Stimulated activated CD4-positive, alpha-beta T cell treated with anti-CD3 and anti-CD28 coated beads, Interleukin-1b, Interleukin-23, amount 100 ng/mL, for 1 hour (primary cell): ENCODE measurements at places on chromosomes 7 and 10.
A peak's percentile ranks its signal among the peaks of the same experiment; 100 is the strongest.

- no peak for DNase-seq
Observed at GRCh38 chr7:130009848-130010688, 41.1 kb downstream of the ZC3HC1 start.

DNA sequence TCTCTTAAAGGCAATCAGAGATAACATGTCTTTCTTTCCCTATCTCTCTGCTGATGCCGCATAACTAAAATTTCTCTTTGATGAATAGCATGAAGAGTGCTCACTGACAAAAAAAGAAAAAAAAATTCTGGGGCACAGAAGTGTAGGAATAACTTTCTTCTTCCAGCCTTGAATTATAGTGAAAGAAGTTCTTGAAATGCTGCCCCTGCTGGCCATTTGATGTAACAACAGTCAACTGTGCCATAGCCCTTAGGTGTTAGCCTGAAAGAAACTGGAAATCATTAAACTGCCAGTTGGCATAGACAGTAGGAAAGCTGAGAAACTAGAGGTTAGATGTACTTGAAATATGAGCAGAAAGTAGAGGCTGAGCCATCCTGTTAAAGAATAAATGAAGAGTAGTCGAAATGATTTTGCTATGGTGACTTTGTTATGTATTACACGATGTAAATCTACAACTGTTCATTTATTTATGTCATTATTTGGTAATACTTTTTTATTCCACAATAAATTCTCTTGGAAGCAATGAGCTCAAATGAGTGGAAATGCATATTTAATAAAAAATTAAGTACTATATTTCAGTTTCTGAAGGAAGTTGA is 48.3 kb upstream of the FAM171A1 start:
- DNase-seq = no peak

DNA sequence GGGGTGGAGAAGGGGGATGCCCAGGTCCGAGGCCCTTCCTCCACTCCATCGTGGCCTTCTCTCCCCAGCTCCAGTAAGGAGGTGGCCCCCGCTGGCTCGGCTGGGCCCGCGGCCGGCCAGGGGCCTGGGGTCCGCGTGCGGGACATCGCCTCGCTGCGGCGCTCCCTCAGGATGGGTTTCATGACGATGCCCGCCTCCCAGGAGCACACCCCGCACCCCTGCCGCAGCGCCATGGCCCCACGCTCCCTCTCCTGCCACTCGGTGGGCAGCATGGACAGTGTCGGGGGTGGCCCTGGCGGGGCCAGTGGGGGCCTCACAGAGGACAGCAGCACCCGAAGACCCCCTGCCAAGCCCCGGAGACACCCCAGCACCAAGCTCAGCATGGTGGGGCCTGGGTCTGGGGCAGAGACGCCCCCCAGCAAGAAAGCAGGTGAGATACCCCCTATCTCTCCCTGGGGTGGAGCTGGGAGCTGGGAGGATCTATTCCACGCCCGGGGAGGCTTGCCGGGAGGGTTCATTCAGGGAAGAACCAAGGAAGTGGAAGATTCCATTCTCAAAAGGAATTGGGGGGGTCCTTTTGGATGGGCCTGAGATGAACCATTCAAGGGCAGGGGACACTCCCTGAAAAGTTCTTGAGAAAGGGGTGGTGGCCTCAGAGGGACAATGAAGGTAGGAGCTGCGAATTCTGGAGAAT is 3.2 kb downstream of the NYAP1 start:
- no peak for DNase-seq

GRCh38 chr10:103280031-103280430 is 3.1 kb downstream of the INA start:
- no peak for DNase-seq

DNA sequence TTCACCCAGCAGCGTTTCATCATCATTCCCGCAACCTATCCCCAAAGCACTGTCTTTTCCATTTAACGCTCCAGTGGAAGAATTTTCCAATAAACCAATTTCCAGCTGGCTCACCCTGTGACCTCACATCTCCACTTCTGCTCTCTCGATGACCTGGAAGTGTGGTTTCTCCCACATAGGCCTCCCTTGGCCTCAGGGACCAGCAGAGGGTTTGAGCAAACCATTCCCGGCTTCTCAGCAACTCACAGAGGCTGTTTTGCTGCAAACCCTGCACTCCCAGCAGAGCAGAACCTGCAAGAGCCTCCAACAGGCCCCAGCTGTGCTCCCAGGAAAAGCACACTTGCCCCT is 523.0 kb upstream of the FOXK1 start:
- no peak for DNase-seq

- no peak for DNase-seq
Observed at GRCh38 chr10:103802637-103803353, 52.6 kb downstream of the SH3PXD2A start.

GRCh38 chr10:100985336-100985735 is 2.0 kb downstream of the MRPL43 start:
- DNase-seq = no peak

DNA sequence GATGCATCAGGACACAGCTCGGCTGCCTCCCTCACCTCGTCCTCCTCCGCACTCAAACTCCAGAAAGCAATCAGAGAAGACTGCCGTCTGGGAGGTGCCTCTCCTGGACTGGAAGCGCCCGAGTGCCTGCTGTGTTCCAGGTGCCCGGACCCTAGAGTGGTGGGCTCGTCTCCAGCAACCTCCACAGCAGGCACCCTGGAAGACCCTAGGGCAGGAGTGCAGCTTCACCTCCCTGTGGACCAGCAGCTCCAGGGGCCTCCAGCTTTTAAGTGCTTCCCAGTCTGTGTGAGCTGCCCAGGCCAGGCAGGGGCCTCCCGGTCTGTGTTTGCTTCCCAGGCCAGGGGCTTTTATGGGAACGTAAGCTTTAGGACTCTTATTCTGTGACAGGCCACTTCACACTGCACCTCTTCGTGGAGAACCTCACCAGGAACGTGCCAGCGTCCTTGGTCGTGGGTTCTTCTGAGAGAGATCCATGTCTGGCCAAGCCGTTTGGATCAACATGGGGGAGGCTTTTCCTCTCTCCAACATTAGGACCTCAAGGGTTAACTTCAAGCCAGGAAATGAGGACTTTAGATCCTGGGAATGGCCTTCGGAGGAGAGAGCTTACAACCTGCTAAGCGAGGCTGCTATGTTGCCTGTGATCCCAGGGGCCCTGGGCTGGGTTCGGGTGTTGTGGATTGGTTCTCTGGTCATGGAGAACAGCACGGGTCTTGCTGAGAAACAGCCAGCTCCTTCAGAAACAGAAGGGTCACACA is 5.9 kb upstream of the PWWP2B start:
- DNase-seq = no peak

- no peak for DNase-seq
Observed at GRCh38 chr7:98788966-98789365, 80.8 kb downstream of the TMEM130 start.

GRCh38 chr10:10798102-10798863 is 219.4 kb upstream of the CELF2 start:
- DNase-seq = no peak

DNA sequence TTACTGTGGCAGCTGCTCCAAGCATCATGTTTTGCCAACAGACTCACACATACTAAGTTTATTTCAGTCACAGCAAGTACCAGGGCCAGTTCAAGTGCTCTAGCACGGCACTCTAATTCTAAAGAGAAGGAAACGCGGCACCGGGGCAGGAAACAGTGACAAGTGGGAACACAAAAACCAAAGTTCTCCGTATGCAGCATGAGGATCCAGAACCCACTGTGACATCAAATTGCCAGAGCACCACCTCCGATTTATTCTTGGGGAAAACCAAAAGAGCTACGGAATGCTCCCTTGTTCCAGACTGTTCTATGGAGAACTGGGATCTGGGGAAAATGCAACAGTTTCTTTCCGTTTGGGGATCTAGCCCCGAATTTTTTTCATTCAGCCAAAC is 448 bp upstream of the PTER start:
- DNase-seq = no peak

GRCh38 chr7:131620673-131621609 is 64.5 kb upstream of the PODXL start:
- no peak for DNase-seq

GRCh38 chr10:101646364-101646763 is 48.6 kb downstream of the FBXW4 start:
- DNase-seq = no peak

DNA sequence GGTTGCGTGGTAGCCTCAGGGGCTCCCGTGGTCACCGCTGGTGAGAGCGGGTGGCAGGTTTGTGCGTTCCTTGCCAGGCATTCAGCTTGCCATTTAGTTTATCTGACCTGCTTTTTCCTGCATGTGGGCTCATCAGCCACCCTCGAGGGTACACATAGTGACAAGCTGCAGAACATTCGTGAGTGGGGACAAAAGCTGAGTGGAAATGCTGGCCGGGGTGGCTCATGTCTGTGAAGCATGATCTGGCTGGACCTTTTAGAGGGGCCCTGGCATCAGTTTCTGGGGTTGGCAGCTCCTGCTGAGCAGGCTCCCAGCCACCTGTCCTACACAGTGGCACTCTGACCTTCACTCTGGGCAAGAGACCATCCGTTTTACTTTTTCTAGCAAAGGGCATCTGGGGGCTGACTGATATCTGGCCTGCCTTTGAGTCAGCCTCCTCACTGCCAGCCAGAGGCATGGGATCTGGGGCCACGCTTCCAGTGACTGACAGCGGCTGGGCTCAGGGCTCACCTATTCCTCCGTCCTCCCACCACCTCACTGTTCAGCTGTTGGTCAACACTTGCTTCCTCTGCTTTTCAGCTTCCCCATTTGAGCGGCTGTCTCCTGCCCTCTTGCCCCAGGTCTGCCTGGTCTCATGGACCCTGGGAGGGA is 75.0 kb downstream of the LANCL2 start:
- no peak for DNase-seq

DNA sequence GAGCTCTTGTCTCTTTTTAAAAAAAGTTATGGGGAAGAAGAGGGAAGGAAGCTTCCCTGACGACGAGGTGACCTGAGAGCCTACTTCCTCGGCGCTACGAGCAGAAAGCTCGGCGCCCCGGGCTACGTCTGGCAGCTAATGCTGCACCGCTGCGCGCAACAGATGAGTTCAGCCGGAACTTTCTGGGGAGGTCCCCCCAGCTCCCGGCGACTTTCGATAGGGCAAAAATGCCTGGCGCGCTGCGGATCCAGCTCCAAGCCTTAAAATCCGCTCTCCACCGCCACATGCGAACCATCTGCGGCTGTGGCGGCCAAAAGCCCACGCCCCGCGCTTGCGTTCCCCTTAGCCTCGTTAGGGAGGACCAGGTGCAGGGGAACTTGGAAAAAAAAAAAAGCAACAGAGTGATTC is 621 bp downstream of the P4HA1 start:
- DNase-seq = peak; percentile 45

DNA sequence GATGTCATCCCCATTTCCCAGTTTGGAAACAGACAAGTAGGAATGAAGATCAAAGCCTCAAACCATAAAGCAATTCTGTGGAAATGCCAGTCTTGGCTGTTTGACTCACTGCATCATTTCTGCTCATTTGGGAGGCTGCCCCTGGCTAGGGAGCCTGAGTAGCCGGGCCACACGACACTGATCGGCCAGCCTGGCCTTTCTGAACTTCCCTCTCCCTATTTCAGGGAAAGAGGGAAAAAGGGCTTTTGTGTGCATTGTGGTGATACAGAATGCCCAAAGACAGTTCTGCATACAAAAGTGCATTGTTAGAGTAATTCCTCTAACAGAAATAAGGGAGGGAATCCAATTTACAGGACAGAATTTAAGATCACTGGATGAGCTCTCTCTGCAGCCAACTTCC is 41.7 kb upstream of the OPALIN start:
- no peak for DNase-seq

DNA sequence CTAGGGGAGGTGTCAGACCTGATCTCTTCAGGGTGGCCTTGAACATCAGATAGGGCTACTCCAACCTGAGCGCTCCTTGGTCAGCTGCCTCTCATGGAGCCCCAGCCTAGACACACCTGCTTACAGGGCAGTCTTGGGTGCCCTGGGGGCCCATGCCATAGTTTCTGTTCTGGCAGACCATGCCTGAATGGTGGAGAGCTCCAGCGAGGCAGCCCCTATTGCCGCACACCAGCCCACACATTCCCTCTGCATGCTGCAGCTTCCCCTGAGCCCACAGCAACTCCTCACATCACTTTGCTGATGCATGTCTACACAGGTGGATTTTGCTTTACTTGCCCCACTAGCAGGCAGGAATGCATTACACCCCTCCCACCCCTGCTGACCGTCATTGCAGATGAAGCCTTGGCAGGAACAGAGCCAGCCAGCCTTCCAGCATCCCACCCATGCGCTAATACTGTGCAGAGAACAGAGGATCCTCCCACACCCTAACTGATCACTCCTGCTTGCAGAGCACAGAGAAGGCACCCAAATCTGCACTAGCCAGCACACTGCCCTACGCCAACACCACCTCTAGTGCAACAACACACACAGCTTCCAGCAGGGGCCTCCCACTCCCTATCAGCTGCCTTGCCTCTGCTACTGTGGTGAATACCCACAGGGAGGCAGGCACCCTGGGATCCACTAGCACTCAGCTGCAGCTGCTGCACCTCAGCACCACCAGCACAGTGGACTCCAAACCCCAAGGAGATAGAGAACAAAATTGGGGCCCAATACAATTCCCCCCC is 43.0 kb upstream of the GRM3 start:
- DNase-seq = no peak

- no peak for DNase-seq
Observed at GRCh38 chr7:82617156-82617555, 173.6 kb upstream of the CACNA2D1 start.

DNA sequence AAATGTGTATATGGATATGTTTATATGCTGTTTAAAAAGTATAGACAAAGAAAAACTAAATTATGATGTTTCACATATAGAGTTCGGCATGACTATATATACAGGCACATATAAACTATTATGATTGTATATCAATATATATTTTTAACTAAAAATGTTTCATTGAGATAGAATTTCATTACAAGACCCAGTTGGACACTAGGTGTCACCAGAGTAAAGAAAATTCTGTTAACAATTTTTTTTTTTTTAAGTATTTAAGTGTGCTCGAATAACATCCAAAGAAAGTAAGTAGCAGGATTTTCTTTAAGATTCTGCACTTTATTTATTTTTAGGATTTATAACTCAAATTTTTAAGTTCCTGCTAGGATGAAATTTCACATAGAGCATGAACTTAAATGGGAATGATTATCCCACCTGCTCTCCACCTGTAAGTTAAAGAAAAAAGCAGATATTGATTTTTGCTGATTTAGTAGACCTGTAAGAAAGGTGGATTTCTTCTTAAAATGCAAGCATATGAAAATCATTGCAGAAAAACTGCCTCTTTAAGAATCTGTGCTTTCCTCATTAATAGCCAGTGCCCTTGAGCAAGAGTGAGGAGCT is 961.5 kb downstream of the PCDH15 start:
- DNase-seq = no peak

DNA sequence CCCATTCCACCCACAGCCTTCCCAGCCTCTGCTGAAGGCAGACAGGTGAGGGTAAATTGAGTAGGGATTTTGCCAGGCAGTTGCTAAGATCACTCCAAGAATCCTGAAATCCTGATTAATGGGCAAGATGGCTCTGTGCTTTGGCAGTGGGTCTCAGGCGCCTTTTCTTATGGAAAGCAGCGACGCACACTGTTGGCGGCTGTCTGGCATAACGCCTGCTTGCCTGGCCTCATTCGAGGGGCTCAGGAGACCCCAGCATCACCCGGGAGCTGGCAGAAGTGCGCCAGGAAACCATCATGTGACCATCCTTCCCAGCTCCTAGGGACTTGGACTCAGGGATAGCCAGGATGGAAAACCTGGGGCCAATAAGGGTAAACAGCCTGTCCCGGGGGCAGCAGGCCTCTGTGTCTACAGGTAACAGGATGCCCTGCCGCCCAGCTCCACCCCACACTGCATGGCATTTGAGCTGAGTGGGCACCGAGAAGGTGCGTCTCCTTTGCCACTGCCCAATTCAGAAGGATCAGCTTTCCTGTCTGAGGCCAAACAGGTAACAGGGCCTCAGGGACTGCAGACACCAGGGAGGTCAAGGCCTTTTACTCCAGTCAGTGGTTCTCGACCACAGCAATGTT is 98.6 kb downstream of the FAM53B start:
- no peak for DNase-seq

- DNase-seq = no peak
Observed at GRCh38 chr7:3767917-3768777, 467.1 kb downstream of the SDK1 start.
